ENCODE measurements at places on chromosomes 5 and 9.

DNA sequence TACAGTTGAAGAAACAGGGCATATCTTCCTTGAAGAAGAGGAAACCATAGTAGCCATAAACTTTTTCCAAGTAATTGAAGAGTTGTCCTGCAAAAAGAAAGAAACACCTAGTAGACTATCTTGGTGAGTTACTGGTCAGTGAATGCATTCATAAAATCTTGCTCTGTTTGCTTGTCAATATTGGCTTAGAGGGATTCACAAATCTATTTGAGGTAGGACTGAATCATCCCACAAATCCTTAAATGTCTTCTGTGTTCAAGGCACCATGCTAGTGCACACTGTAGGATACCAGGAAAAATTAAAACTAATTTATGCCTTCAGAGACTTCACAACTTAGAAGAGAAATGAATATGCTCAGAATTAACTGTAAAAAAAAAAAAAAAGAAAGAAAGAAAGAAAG is 57.6 kb downstream of the GRAMD2B start:
- DNase-seq: no peak

GRCh38 chr5:150352244-150353031 is 5.1 kb upstream of the TCOF1 start:
- DNase-seq: no peak

DNA sequence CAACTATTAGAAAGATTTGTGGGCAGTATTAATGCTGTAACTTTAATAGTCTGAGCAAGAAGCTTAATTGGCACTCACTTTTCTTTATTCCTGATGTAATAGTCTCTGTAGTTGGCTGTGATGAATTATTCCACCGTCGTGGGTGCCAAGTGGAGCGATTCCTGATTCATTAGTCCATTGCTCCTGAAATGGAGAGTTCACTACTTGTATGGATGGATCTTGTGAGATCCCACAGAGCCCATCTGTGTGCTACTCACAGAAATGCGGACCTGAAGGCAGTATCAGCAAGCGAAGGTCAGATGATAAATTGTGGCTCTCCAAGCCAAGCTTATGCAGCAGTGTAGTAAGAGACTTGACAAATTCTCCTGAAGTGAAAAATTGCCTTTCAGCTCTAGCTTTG is 212.2 kb downstream of the CHSY3 start:
- no peak for DNase-seq

DNA sequence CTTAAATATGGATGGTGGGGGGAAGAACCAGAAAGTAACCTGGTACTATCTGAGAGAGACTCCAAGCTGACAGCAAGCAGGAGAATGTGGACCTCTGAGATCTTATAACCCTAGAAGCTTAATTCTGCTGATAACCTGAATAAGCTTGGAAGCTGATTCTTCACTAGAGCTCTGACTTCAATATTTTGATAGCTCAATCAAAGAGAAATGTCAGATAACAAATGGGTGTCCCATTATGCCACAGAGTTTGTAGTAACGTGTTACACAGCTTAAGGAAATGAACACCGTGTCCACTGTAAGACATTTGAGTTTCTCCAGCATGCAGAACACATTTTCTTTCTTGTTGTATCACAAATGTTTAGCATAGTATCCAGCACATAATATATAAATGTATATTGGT is 626.7 kb downstream of the CDH12 start:
- no peak for DNase-seq

DNA sequence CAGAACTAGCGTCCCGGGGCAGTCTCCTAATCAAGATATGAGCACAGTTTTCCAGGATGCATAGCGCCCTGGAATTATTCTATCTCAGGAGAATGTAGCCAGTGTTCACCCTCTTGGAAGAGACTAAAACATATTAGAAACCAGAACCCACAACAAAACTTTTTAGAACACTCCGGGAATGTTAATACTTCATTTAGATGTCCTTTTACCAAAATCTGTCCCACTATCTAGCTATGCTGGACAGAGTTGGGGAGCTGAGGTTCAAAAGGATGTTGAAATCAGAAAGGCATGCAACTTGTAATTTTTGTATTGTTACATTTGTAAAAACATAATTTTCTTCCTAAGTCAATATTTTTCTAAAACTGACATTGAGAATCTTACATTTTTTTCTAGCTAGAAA is 386.5 kb upstream of the RFX3 start:
- no peak for DNase-seq

- peak; percentile 69 for DNase-seq
Observed at GRCh38 chr9:136634904-136635303, 27.8 kb upstream of the EGFL7 start.

DNA sequence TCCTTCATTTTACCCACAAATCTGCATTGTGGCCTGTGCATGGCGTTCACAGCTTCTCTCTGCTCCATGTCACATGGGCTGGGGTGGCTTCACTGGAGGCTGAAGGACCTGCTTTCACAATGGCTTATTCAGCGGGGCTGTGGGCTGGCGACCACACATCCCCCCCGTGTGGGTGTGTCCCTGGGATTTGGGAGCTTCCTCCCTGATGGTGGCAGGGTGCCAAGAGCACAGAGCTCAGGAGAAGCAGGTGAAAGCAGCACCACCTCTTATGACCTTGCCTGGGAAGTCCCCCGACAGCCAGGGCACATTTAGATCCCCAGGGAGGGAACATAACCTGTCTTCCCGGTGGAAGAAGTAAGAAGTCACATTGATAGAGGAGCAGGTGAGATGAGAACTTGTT is 5.0 kb upstream of the MED10 start:
- DNase-seq: no peak

GRCh38 chr5:102627315-102627714 is 127.8 kb upstream of the PAM start:
- DNase-seq: peak; percentile 60

GRCh38 chr5:43553381-43553780 is 3.5 kb downstream of the PAIP1 start:
- DNase-seq: peak; percentile 20

DNA sequence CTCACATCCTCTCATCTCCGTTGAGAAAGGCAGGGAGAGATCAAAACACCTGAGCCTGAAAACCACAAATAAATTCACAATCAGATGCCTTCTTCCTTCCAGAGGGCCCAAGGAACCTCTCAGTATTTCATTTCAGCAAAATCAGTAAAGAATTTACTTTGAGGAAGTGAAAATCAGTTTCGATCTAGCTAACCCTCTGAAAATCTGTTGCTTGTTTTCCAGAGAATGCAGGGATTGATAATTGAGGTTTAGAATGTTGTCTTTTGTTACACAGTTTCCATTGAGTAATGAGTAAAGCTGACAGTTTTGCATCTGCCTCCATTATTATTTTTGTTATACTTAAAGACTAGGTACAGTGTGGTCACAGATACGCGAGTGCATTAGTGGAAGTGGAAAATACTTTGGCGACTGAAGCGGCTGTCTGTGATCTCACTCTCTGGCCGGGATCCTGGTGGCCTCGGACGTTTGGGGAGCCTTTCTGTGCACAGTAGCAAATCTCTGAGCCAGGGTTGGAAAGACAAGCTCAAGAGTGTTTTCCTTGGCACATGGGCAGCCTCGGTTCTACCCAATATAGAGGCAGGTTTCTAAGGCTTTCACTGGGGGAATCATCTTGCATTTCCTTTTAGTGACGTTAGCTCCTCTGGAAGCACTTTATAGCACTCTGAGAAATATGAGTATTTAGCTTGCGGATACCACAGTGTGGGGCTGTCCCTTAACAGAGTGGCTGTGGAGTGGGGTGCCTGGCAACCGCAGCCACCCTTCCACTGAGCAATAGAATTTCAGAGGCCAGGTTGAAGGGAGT is 32.2 kb upstream of the ANGPTL2 start:
- no peak for DNase-seq

DNA sequence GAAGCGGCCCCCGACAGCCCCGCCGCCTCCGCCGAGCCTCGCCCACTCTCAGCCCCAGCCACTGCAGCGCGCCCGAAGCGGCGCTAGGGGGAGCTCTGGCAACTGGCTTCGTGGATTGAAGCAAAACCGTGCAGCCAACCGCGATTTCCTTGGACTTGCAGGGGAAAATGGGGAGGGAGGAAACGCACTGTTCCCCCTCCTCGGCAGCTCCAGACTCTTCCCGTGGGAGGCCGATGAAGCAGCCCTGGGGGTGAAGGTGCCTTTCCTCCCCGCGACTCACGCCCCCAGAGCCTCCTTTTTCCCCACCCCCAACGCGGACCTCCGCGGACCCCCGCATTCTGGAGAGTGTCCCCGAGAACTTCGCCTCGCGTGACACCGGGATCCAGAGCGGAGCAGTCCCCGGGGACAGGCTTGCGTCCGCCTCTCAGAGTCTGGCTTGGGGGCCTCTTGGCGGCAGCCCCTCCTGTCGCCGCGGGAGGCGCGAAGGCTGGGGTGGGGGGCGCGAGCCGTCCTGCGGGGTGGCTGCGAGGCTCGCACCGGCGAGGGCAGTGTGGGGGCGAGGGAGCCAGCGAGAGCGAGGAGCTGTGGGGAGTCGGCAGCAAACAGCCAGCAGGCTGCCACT is 3.8 kb downstream of the IER5L start:
- DNase-seq: peak; percentile 90

DNA sequence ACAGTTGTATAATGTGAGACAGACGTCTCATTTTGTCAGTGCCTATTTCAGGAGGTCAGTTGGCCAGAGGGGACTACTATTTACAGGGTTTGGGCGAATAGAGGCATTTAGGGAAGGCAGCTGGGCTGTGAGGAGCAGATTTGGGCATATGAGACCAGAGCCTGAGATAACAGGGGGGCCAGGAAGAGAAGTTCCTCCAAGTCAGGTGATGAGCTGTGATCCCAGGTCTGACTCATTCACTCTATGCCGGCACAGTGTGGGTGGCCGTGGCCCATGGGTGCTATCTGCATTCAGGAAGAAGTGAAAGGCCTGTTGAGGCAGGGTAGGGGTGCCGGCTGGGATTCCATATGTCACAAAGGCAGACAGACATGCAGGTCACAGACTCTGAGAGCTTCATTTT is 142.8 kb downstream of the PDZD2 start:
- DNase-seq: peak; percentile 49

- peak; percentile 29 for DNase-seq
Observed at GRCh38 chr5:154159343-154159742, 31.2 kb upstream of the GALNT10 start.

DNA sequence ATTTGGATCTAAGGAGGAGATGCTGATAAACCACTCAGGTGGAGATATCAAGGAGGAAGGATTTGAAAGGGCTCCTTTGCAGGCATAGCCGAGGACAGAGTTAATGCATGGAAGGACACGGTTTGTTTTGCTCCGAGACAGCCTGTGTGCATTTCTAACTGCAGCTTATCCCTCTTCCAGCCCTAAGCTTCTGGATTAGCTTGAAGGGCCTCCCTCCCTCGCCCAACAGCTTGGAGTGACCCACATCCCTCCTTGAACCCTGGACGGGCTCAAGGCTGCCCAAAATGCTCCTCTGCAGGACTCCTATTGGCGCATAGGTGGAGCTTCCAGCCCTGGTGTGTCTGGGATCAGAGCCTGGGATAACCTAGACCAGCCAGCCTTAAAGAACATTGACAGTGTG is 66.7 kb downstream of the PPARGC1B start:
- DNase-seq: no peak

DNA sequence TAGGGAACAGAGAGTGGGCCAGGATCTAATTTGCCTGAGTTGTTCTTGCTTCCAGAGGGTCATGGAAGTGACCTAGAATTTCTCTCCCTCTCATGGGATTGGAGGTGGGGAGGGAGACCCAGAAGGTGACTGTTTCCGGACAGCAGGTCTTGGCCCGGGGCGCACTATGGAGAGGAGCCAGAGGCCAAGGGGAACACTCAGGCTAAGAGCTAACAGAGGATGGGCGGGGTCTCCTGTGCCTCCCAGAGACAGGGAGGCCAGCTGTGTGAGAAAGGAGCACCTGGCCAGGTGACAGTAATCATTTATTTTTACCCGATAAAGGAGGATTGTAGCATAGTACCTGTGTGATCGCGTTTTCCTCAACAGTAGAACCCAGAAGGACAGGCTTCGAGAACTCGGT is 50.9 kb upstream of the ANKH start:
- no peak for DNase-seq

GRCh38 chr5:86917117-86917579 is 299.4 kb downstream of the COX7C start:
- DNase-seq: peak; percentile 56

- no peak for DNase-seq
Observed at GRCh38 chr5:89349246-89349980, 466.4 kb upstream of the MEF2C start.

GRCh38 chr5:179974946-179975712 is 67.4 kb upstream of the TBC1D9B start:
- DNase-seq: peak; percentile 28

DNA sequence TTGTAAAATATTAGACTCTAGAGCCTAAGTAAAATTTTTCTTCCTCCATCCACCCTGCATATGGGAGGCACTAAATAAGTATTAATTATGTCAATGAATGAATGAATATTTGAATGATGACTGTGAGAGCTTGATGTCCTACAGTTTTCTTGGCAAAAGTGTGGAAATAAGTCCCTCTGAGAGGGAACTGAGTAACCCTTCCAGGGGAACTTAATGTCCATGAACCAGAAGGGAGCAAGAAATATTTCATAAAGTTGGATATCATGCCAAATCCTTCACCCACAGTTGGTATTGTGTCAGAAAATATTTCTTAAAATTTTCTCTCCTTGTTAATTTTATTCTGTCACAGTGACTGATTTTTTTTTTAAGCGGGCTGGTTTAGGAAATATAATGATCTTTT is 36.6 kb downstream of the NNT start:
- no peak for DNase-seq

DNA sequence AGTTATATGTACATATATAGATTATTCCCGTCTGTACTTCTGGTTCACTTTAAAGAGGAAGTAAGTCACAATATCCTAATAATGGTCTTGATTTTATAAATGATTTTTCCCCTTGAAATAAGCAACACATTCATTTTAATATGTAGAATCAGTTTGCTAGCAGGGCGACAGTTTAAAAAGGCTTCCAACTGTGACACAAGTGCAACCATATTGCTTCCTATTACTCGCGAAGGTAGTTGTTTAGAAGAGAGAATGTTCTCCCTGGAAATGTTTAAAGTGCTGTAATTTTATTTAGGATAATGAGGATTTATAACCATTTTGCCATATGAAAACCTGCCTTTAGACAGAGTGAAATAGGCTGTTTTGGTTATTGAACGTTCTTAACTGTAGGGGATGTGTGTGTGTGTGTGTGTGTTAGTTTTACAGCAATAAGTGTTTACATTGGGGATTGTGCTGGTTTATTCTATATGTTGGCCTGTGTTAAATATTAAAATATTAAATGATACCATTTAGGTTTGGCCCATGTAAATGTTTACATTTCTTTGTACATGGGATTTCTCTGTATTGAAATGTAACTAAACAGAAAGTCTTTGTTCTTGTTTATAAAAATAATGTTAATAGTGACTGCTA is 138.3 kb downstream of the PBX3 start:
- DNase-seq: no peak

GRCh38 chr5:124514956-124515355 is 231.5 kb downstream of the ZNF608 start:
- DNase-seq: no peak

DNA sequence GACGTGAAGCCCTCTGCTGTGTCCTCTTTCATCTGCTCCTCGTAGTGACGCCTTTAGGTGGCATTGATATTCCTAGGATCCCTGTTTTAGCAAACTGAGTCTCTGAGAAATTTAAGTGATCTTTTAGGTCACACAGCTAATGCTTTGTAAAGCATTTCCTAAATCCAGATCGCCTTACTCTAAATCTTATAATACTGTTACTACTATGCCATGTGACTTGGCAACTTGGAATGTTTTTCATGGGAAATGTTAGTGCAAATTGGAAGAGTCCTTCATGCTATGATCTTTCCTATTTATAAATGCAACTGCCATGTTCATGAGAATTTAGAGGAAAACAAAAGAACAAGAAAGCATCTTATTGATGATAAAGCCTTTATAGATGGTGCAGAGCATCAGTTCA is 212.2 kb downstream of the TRIO start:
- no peak for DNase-seq

GRCh38 chr9:82903503-82903902 is 159.4 kb downstream of the RASEF start:
- DNase-seq: no peak

Measured in epithelial cell of esophagus (primary cell).